ENCODE measurements at places on chromosomes 2 and 18.

GRCh38 chr2:38494394-38494793 lies 108.3 kb downstream of the HNRNPLL start:
- DNase-seq, result no peak

DNA sequence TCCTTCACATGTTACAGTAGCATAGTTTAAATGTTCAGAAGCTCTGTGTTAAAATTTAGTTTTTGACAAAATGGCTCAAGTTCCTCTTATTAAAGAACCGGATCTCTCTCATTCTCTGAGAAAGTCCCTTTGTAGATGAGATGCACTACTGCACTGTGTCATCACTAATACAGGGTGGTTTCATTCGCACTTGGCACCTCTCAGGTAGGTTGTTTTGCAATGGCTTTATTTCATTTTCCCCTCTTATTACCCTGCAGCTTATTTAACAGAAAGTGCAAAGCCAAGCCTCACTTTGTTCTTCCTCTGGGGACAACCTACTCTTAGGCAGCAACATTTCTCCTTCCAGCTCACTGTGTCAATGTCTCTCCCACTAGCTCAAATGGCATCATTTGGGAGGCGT lies 185.1 kb downstream of the DLGAP1 start:
- no peak for DNase-seq

DNA sequence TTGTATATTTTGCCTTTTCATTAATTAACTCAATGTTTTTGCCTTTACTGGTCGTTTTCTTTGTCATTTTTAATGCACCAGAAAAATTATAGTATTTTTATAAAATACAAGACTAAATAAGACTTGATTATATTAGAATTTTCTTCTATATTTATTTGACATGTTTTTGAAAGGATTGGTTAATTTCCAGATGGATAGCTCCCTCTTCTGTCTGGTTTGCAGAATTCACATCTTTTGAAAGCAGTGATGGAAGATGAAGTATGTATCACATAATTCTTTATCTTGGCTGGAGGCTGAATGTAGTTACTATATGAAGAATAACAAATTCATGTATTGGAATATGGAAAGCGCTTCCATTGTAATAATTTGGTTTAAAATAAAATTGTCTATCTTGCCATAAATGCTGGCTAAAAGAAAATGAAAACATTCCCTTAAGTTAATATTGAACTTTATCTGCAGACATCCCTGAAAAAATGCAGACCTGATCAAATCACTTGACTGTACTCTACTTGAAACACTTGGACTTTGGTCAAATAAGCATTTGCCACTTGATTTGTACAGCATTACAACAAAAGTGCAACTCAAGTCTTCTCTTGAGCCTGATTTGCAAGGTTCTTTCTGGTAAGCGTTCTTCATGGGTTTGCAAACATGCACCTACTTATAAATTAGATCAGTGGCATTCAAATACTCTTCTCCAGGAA lies 86.3 kb upstream of the EFEMP1 start:
- no peak for DNase-seq

- DNase-seq, result no peak
These were observed 7.7 kb downstream of the APLF start for GRCh38 chr2:68475110-68475509.

DNA sequence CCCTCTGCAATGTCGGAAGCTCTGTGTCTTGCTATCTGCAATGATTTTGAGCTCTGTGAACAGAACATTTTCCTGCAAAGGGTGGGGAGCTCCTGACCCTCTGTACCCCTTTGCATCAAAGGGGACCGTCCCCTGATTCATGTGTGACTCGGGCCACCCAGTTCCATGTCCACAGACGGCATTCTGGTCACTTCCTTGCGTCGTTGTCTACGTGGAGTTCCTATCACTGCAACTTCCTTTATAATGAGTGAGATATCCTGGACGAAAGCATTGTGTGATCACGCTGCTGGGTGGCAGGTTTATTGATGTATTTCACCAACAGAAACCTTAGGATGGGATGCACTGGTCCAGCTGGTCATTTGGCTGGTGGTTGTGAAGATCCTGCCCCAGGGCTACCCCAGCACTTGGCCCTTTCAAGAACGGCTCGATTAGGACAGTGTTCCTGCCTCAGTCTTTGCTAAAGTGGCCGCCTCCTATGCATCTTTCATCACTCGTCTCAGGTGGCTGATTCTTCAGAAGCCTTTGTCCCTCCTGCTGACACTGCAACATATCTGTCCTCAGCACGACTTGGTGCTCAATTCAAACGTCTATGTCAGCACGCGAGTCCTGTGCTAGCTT lies 202.7 kb downstream of the ACKR3 start:
- no peak for DNase-seq

- DNase-seq, result no peak
These were observed 66.3 kb upstream of the GATA6 start for GRCh38 chr18:22102953-22103646.

- DNase-seq, result no peak
These were observed 110.6 kb upstream of the IL1R2 start for GRCh38 chr2:101881131-101881530.

DNA sequence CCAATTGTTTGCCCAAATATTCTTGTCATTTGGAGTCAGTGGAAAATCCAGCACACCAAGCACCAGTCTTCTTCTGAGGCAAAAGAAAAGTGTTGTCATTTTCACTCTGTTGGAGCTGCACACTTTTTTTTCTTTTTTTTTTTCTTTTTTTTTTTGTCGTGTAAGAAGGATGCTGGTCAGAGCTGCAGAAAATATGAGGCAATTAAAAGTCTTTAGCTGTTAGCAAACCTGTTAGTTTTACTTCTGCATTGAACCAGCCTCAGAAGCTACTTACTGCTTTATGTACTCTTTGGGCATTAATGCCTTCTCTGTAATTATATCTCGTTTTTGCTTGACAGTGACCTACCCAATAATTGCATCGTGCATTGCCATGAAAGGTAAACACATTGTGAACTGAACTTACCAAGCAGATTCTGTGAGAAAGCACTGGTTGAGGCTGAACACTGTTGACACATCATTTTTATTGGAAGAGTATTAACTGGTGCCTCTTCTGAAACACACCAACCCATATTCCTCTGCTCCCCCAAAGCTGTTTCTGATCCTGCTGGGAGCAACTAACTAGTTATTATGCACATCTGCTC lies 165.4 kb downstream of the CAPN13 start:
- no peak for DNase-seq

GRCh38 chr2:222043897-222044296 lies 254.9 kb downstream of the PAX3 start:
- no peak for DNase-seq

- no peak for DNase-seq
These were observed 140.8 kb upstream of the SPATS2L start for GRCh38 chr2:200165687-200166086.

All from activated CD4-positive, CD25-positive, alpha-beta regulatory T cell treated with anti-CD3 and anti-CD28 coated beads, Interleukin-2, amount 50 U/mL, for 16 hours (primary cell).